Putamen (tissue), 1 donor: ENCODE measurements at places on chromosomes 4 and X.
A peak's percentile ranks its signal among the peaks of the same experiment; 100 is the strongest.

- DNase-seq = no peak
Observed at GRCh38 chrX:20311505-20311904, 44.8 kb upstream of the RPS6KA3 start.

DNA sequence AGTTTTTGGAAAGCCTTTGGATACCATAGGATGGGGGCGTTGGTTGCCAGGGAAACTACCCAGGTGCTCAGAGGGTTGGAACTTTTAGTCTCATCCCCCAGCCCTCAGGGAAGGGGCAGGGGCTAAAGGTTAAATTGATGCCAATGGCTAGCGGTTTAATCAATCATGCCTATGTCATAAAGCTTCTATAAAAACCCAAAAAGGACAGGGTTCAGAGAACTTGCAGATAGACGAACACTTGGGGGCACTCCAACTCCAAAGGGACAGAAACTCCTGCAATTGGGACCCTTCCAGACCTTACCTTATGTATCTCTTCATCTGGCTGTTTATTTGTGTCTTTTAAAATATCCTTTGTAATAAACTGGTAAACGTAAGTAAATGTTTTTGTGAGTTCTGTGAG, 30.0 kb upstream of the GPR173 start:
- DNase-seq = no peak

DNA sequence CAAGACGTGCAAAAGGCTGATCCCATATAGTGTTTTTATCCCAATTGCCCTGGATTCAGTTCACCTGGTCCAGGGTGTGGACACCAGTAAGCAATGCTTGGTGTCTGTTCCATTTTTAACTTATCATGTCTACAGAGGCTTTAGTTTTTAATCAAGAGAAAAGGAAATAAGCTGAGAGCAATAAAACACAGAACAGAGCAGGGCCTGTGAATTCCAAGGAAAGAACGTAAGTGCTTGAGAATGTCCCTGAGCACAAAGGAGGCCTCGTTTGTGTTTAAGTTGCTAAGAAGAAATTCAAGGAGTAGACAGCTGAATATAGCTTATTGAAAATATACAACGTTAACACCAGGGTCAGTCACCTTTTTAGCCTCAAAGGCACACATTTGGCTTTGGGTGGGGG, 191.3 kb downstream of the GPC3 start:
- DNase-seq = no peak

GRCh38 chr4:3868211-3869173, 102.3 kb downstream of the ADRA2C start:
- DNase-seq = no peak

DNA sequence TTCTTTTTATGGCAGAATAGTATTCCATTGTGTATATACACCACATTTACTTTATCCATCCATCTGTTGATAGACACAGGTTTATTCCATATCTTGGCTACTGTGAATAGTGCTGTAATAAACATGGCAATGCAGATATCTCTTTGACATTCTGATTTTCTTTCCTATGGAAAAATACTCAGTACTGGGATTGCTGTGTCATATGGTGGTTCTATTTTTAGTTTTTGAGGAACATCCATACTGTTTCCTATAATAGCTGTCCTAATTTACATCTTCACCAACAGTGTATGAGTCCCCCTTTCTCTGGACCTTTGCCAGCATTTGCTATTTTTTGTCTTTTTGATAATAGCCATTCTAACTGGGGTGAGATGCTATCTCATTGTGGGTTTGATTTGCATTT, 73.5 kb downstream of the GPAT3 start:
- no peak for DNase-seq

DNA sequence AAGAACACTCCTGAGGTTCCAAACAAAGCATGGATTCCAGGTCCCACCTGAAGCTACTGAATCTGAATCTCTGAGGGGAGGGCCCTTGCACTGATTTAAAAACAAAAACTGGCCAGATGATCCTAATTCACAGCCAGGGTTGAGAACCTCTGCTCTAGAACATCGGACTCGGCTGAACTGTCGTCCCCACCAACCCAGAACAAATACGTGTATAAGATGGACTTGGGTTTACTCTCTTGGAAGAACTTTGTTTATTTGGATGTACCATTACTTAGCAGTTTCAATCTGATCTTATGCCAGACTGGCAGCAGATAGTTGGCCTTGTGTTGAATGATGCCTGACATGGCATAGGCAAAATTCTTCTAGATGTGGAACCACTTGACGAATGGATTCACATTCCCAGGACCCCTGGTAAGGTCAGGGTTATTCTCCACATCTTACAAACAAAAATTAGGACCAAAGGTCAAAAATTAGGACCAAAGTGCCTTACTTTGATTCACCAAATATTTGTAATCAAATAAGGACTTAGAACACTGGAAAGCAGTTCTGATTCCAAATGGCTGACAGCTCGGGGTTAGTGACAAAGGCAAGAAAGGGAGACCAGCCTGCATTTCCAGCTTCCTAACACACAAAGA, 29.0 kb downstream of the CHST7 start:
- no peak for DNase-seq

GRCh38 chr4:26478330-26478729, 12.0 kb downstream of the CCKAR start:
- DNase-seq = no peak

DNA sequence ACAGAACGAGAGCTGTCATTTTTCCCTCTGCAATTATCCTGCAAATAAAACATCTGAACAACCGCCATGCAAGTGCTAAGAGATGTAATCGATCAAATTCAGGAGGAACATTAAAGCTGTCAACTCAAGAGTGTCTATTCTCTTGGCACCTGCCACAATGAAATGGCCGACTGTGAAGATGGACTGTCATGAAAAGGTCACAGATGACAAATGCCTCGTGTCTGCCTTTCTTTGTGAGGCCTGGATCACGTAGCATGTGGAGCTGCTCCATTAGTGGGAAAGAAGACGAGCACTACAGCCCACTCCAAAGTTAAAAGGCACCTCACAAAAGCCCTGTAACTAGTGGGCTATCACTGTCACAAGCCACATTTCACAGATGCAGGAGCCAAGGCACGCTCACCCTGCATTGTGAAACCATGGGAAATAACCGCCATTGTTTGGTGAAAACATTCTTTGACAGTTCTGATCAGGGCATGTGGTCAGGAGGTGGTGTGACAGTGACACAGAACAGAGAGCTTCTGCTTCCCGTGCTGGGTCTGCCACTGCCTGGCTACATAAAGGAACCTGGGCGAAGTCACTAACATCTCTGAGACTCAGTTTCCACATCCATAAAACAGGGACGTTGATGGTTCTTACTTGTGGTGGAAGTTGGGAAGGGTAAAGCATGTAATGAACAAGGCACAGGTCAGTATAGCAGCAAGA, 98.9 kb downstream of the EVC2 start:
- DNase-seq = no peak

DNA sequence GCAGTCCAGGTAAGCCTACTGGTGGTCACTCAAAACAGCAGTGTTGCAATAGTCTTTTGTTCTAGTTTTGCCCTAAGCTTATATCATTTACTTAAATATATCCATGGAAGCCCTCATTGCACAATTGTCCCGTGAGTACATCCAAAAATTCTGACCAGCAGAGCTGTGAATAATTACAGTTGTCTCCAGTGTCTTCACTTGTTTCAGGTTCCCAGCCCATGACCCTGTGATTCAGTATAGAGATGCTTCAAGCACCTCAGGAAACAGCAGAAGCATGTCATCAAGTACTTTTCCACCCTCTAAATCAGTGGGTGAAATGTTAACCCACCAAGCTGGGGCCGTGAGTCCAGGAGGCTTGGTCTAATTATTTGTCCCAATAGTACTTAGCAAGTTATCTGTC, 214.9 kb upstream of the RPS6KA3 start:
- DNase-seq = no peak

DNA sequence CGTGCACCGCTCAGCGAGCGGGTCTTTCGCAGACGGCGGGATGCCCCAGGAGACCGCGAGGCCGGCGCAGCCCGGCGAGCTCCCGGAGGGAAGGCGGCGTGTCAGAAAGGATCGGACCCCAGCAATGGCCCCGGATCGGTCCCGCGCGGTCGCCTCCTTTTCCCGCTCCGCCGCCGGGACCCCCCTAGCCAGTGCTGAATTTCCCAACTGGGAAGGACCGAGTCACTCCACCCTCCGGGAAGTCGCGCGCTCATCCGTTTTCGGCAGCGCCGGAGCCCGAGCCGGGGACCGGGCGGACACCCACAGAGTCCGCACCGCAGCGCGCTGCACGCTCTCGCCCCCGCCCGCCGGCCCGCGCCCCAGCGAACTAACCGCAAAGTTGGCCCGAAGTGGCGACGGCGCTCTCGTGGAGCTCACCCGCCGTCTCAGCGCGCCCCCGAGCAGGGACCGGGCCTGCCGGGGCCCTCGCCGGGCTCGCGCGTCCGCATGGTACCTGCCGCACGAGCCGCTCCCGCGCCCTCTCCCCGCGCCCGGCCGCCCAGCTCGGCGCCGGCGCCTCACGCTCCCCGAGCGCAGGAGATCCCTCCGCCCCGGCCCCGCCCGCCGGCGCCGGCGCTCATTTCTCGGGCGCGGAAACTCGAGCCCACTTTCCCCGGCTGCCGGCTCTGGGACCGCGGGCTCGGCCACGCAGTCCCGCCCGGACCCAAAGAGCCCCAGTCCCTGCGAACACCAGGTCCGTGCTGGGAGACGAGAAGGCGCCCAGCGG, at the start of gene FAT1:
Gene FAT1, minus strand, starts transcription at position 565 of the 766 bp plus-strand sequence. CDS start 14,029 bp downstream, outside the sequence.
- peak; percentile 37 for DNase-seq

GRCh38 chr4:78369679-78370078, 181.9 kb upstream of the ANXA3 start:
- DNase-seq = no peak

DNA sequence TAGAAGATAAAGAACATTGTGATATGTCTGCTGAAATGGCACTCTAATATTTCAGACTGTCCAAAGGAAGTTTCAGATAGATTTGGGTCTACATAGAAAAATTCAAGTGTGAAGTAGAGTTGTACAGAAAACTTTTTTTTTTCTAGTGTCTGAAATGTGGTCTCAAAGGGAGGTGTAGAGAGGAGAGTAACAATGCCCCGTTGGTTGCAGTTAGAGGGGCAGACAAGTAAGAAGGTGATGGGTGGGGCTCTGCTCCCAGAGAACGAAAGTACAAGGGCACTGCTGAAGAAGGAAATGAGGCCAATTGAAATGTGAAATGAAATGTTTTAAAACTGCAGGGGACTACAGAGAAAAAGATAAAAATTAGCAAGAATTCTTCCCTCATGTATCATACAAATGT, 177.8 kb downstream of the BANK1 start:
- no peak for DNase-seq

GRCh38 chrX:9923357-9923756, 43.8 kb upstream of the CLDN34 start:
- no peak for DNase-seq

DNA sequence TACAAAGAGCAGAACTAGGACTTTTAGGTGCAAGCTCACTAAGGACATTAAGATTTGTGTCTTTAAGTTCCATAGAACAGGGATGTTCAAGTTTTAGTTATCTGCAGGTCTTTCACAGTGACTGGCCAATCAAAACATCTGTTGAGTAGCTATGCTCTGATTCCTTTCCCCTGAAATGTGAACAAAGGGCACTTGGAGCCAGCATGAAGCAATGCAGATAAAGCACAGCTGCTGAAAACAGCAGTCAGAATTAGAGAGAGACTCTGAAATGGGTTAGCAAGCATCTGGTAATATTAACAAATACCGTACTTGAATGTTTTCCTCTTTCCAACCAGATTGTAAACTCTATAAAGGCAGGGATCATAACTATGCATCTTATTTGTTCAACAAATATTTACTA, 276.9 kb downstream of the RAB28 start:
- no peak for DNase-seq

- DNase-seq = no peak
Observed at GRCh38 chrX:109995155-109995554, 7.8 kb upstream of the TMEM164 start.

GRCh38 chr4:53804719-53805118, 213.4 kb upstream of the LNX1 start:
- DNase-seq = no peak

DNA sequence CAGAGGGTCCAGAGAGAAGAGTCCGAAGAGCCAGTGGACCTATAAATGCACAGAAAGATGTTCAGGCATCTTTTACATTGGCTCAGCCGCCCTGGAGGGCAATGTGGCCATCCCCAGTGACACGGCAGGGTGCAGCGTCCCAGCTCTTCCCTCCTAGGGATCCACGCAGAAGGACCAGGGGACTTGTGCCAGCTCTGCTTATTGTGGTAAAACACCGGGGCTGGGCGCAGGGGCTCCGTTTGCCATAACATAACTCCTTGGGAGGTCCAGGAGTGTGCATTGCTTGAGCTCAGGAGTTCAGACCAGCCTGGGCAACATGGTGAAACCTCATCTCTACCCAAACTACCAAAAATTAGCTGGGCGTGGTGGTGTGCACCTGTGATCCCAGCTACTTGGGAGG, 70.2 kb downstream of the CPZ start:
- no peak for DNase-seq

DNA sequence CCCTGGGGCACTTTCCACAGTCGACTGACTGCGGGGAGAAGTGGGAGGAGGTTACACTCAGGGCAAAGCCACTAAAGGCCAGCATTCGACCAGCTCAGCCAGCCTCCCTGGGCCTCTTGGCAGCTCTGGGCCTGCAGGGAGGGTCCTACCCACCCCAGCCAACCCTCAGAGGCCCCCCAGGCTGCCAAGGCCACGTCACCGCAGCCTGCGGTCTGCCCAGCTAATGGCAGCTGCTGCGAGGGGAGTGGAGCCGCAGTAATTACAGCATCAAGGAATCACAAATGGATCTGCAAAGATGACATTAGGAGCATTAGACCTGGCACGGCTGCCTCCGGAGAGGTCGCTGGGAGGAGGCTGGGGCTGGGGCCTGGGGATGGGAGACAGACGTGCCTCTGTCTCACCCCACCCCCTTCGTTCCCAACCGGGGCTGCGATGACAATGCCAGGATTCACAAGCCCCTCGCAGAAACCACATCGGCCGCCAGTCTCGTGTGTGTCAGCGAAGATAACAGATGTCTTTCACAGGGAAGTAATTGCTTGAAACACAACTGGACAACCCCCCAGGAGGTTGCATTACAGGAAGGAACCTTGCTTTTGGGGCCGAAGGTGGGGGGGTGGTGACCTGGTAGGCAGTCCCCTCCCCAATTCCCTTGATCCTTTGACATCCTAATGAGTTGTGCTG, 367.6 kb downstream of the BCOR start:
- no peak for DNase-seq

DNA sequence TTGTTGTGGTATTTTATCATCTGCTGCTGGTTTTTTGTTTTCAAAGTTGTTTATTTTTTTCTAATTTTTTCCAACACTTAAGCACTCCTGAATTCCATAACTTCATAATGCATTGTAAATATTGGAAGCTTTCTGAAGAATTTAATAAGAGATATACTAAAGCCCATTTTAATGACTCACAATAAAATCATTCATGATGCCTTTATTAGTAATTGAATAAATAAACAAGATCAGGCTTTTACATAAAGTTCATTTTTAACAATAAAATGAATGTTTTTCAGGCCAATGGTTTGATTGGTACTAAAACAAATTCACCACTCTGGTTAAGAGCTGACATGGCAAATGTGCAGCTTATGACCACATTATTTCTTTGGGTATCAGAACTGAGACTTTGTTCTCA, 408.2 kb upstream of the SMIM31 start:
- no peak for DNase-seq

GRCh38 chr4:9782136-9782436, 652 bp downstream of the DRD5 start:
- no peak for DNase-seq

GRCh38 chrX:65750674-65751469, 83.4 kb downstream of the MSN start:
- DNase-seq = no peak
